Mammary epithelial cell (primary cell): ENCODE measurements at places on chromosomes 5 and 9.

GRCh38 chr5:91119217-91119616 lies 263.9 kb downstream of the ARRDC3 start:
- no peak for DNase-seq

DNA sequence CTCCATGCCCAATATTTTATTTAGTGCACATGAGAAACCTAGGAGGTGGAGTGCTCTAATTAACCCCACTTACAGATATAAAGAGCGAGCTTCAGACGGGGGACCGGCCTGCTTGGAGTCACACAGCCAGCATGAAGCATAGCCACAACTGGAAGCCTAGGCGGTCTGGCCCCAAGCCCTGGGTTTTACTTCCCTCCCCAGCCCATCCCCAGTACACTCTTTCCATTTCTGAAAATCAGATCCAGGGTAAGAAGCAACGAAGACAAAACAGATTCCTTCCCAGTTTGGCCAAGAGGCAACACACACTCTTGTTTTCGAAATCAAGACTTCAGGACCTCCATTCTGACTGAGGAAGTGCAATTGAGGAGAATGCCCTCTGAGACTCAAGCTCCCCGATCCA lies 27.1 kb downstream of the KCNMB1 start:
- DNase-seq = no peak

- no peak for DNase-seq
Measured at GRCh38 chr5:1105350-1106265, 6.3 kb downstream of the SLC12A7 start.

DNA sequence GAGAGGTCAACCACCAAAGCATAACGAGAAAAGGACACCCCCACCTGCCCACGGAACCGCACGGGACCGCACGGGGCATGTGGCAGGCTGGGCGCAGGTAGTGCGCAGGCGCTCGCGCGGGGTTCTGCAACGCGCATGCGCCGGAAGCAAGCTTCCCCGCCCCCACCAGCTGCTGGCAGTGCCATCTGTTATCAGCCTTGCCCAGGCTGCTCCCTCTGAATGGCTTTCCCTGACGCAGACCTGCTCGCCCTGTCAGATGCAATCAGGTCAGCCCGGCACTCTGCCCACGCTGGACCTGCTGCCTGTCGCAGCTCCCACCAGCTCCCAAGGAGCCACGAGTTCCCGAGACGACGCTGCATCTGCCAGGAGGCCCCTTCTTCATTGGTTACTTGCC lies 22.8 kb downstream of the PTCH1 start:
- DNase-seq = no peak

- no peak for DNase-seq
Measured at GRCh38 chr5:88833371-88834130, 49.4 kb downstream of the MEF2C start.

GRCh38 chr5:141657937-141658545 lies 6.8 kb upstream of the FCHSD1 start:
- peak; percentile 82 for DNase-seq

- no peak for DNase-seq
Measured at GRCh38 chr5:38709678-38710306, 136.0 kb upstream of the OSMR start.

DNA sequence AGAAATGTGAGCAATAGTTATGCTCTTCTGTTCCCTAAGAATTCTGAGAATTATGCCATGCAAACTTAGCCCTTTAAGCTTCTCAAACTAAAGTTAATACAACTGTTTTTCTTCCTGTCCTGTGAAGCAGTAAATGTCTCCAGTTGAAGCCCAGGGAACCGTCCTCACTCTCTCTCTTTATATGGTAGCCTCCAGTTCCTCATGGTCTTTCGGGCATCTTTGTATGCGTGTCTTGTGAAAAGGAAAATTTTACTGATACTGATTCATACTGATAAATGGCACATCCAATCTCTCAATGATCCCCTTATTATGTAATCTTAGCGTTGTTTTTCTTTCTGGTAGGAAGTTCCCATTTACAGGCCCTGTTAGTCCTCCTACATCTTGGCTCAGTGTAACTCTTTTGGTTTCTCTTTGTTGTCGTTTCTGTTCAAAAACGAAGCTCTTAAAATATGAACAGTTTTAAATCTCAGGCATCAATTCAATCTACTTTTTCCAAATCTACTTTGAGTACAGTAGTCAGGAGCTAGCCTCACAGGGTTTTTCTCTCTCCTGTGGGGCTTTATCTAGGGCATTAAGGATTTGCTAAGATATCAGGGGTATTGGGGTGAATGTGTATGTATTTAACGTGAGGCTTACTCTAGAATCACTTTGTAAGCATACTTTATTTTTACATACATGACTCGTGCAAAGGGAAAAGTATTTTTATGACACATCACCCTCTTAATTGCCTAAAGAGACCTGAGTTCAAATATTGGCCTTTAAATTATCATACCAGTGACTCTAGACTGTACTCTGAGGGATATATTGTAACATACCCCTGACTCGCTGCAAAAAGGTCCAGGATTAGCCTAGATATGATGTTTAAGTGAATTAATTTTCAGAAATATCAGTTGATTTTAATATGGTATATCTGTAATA lies 258.0 kb downstream of the NR3C1 start:
- no peak for DNase-seq
